ENCODE measurements at places on chromosomes 5 and 9.

- DNase-seq: no peak
Observed at GRCh38 chr5:90939211-90939610, 380.6 kb downstream of the ADGRV1 start.

DNA sequence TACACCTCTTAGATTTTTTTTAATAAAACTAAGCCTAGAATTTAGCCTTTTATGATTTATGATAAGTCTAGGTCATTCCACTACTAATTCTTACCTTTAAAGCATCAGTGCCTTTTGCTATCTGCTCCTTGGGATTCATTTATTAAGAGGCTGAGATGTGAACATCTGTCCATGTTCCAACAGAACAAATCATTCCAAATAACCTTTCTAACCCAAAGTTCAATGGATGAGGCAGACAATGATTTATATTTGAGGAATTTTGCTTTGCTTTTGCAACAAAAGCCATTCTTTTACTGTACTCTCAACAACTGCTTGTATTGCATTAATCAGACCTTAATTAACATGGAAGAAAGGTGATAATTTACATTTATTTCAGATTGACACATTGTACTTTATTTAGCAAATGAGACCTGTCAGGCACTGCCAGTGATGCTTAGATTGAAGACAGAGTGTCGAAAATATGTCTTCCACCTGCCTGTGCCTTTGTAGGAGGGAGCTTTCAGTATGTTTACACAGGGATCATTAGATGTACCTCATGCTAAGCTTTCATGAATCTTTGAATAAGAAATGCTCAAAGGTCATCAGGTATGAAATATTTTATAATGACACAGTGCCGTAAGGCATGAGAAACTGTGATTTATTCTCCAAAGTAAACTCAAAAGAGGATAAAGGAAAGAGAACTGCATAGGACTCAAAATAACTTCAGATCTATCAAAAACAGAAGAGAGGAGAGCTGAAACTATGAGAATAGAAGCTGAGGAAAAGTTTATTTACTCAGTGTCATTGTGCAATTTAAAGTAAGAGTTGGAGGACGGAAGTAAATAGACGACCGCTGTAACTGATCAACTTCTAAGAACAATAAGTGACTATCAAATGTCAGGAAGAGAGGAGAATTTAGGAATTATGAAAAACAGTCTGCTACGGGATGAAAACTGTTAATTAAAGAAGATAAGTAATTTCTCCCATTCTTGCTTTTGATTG lies 36.7 kb upstream of the IZUMO3 start:
- DNase-seq: no peak

DNA sequence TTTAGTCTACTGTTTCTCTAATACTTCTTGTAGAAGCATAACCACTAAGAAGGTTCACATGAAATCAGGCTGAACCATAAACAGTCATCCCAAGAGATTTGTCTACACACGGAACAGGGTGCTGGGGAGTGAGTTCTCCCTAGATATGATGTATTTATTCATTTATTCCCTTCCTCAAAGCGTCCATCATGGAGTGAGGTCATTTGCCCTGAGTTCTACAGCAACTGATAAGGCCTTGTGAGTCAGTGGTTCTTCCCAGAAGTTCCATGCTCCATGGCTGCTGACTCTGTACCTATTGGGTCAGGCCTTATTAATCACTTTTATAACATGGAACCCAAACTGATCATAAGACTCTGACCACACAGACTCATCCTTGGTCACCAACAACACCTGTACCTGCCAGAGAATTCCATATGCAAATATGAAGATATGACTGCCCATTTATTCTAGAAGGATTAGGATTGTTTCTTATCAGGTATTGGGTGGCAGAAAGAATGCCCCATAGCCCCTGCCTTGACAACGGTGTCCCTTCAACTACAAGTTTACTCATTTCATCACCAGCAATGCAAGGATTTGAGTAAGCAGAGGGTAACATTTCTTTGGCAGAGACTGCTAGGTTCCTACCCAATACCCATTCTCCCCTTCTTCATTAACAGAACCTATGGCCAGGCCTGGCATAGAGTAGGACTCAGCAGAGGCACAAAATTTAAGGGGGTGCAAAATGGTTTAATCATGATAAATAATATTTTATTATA lies 118.1 kb downstream of the LHFPL2 start:
- no peak for DNase-seq

DNA sequence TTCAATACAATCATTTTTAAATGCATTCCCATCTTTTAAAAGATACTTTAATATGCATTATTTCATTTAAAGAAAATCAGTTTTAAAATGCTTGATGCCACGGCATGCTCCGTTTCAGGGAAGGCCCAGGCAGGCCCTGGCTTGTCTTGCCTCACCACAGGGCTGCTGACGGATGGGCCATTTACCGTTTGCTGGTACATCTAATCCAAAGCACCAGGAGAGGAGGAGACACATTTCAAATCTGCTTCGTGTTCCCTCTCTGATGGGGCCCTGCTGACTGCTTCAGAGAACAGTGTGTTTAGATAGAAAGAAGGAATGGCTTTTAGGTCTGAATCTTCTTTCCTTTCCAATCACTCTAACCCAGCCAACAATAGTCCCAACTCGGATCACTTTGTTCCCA lies 185.2 kb downstream of the DCP2 start:
- no peak for DNase-seq

GRCh38 chr5:168409591-168410458 lies 76.4 kb upstream of the RARS1 start:
- DNase-seq: no peak

GRCh38 chr5:141657937-141658545 lies 6.8 kb upstream of the FCHSD1 start:
- DNase-seq: no peak

DNA sequence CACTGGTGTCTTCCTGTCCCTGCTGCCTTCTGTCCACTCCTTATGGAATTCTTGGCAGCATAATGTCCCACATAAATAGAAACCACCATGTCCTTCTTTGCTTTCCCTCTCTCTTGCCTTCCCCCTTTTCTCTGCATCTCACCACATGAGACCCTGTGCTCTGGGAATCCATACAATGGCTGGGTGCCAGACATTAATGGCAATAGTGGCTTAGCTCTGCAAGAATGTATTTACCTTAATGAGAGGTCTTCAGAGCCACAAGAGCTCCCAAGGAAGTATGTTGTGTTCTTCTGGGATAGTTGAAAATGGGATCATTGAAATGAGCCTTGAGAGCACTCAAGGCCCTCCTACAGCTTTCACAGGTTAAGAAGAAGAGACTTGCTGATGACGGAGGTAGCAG lies 58.7 kb downstream of the ADAMTS16 start:
- no peak for DNase-seq

- no peak for DNase-seq
Observed at GRCh38 chr9:128677794-128678193, 11.2 kb upstream of the SET start.

GRCh38 chr5:1851290-1851934 lies 31.3 kb downstream of the IRX4 start:
- DNase-seq: no peak

GRCh38 chr9:135070198-135070951 lies 17.1 kb upstream of the OLFM1 start:
- DNase-seq: peak; percentile 8

DNA sequence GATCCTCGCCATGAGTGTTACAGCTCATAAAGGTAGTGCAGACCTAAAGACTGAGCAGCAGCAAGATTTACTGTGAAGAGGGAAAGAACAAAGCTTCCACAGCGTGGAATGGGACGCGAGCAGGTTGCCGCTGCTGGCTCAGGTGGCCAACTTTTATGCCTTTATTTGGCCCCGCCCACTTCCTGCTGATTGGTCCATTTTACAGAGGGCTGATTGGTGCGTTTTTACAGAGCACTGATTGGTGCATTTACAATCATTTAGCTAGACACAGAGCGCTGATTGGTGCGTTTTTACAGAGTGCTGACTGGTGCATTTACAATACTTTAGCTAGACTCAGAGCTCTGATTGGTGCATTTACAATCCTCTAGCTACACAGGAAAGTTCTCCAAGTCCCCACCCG lies 13.9 kb downstream of the PLK2 start:
- no peak for DNase-seq

DNA sequence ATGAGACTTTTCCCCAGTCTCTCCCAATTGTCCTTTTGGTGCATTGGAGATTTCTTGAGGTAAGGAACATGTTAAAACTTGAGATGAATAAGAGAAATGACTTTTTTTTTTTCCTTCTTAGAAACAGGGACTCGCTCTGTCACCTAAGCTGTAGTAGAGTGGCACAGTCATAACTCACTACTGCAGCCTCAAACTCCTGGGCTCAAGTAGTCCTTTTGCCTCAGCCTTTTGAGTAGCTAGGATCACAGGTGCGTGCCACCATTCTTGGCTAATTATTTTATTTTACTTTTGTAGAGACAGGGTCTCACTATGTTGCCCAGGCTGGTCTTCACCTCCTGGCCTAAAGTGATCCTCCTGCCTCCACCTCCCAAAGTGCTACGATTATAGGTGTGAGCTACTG lies 25.9 kb downstream of the CDC42SE2 start:
- DNase-seq: no peak

- DNase-seq: no peak
Observed at GRCh38 chr9:121207371-121207940, 5.8 kb upstream of the RAB14 start.

DNA sequence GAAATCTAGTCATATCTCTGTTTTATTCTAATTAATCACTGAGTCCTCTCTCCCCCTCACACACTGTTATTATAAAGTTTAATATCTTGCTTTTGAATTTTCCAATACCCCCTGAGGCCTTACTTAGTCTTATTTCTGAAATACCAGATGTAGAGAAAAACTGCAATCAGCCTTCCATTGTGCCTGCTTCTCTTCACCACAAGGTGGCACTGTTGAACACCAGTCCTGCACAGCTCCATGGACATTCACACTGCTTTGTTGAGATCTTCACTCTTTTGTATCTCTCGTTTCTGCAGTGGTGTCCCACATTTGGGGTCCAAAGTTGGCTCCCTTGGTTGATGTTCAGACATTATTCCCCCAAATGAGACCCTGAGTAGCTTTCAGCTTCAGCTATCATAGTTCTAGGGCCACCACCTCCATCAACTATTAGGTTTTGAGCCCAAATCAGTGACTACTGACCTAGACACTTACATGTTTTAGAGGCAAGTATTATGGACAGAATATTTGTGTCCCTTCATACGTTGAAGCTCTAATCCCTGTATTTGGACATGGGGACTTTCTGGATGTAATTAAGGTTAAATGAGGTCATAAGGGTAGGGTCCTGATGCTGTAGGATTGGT lies 24.3 kb downstream of the BOD1 start:
- DNase-seq: no peak

GRCh38 chr9:134289241-134289875 lies 36.9 kb upstream of the RXRA start:
- DNase-seq: no peak

GRCh38 chr5:141623186-141623585 lies 4.4 kb upstream of the DIAPH1 start:
- DNase-seq: no peak

DNA sequence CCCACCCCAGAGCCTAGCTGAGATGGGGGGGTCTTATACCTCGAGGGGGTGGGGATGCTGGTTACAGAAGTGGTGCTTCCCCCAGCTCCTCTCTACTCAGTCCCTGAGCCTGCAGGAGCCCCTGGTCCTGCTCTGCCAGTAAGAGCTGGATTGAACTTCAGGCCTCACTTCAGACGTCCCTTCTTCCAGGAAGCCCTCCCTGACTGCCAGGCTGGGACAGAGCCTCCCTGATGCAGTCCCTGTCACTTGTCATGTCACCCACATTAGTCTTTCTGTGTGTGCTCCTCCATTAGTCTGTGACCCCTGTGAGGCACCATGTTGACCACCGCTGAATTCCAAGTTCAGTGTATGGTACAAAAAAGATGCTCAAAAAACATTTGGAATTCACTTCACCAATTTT lies 78.7 kb upstream of the ASS1 start:
- DNase-seq: no peak

- DNase-seq: no peak
Observed at GRCh38 chr5:120327180-120327579, 136.9 kb upstream of the PRR16 start.

- DNase-seq: no peak
Observed at GRCh38 chr5:38379350-38379937, 121.1 kb downstream of the EGFLAM start.

DNA sequence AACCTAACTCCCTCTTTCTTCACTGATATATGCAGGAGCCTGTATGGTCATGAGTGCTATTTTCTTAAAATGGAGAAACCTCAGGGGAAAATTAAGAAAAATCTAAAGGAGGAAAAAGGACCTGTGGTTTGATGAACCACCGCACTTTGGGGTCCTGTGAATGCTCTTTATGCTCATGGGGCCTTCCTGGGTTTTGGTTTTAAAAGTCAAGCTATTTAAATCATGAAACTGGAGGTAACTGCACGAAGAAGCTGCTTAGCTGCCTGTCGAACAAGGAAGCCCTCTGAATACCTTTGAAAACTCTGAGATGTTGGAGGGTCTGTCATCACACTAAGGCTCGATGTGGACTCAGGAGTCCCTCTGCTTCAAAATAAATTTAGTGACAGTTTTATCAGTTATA lies 564.5 kb upstream of the ADAMTS16 start:
- no peak for DNase-seq

DNA sequence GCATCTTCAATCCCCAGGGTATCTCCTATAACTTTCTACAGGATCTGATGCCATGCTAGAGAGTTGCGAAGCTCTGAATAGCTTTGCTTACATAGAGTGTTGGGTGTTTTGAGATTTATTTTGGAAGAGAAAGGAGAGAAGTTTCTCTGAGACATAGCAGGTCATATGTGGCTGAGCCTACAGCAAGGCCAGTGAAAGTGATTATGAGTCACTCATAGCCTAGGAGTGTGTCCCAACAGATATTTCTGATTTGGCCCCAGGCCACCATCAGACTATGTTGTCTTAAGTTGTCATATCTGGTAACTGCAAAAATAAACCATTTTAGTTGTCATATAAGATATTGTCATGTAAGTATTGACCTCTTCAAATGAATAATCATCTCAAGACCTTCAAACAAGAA lies 132.0 kb upstream of the RAI14 start:
- no peak for DNase-seq

- no peak for DNase-seq
Observed at GRCh38 chr5:135494196-135494595, 41.6 kb downstream of the NEUROG1 start.

DNA sequence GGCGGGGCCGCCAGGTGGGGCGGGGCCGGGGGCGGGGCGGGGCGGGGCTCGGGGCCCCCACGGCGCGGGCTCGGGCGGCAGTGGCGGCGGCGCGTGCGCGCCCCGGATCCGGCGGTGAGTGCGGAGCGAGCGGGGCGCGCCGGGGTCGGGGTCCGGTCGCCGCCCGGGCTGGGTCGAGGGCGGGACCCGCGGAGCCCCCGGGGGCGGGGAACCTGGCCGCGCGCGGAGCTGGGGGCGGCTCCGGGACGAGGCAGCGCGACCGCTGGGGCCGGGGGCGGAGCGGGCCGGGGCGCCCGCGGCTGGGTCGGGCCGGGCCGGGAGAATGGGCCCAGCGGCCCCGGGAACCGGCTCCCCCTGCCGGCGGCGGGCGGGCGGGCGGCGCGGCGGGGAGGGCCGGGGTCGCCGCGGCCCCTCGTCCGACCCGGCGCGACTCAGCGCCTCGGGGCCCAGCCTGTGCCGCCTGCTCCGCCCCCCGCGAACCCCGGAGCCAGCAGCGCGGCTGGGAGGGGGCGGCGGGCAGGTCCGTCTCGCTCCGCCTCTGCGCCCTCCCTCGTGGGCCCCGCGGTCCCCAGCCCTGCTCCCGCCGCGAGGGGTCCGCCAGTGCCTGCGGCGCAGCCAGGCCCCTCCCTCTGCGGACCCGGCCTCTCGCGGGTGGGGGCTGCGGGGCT lies 3.1 kb downstream of the EGFL7 start:
- no peak for DNase-seq
